Fibroblast of villous mesenchyme (primary cell): ENCODE measurements at places on chromosomes 12 and 14.

DNA sequence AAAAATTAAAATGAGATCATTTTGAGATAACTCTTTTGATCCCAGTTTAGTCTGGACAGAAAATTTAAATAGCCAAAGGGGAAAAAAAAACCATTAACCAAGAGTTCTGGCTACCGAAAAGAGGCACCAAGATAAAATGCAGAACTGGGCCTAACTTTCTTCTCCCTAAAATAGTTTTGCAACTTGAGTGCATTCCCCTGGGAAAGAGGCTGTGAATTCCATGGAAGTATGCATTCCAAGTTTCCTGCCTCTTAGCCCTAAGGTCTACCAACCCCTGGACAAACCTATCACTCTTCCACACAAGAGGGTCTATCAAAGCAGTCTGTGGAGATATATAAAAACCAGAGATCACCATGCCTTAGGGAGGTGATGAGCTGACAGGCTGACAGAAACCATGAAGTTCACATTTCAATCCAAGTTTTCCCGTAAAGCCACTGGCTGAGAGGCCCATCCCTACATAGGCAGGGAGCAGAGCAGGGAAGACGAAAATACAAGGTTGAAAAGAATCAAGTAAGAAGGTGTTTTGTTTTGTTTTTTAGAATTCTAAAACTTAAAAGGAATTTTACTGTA lies 33.8 kb downstream of the DCP1B start:
- no peak for DNase-seq

DNA sequence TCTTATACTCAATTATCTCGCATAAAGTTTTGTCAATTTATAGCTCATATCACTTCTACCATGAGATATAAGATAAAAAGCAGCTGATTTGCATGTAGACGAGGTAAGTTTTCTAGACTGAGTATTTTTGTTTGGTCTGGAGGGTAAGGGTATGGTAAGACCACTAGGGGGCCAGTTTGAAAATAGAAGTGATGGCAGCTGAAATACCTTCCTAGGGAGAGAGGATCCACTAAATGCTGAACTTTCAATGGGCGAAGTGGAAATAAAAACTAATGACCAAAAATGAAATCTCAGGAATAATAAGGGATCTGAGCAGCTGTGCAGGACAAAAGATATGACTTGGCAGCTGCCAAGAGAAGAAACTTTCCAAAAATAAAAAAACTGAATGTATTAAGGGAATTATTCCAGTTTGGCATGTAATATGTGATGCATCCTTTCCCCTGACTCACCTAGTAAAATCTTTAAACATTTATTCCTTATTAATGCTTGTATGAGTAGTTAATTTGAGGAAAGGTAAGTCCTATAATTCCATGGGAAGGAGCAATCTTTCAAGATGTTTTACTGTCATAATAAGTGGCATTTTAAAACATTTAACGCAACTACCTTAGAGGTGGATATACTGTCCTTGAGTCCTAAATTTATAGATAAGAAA lies 754.5 kb downstream of the C12orf50 start:
- peak; percentile 4 for DNase-seq

DNA sequence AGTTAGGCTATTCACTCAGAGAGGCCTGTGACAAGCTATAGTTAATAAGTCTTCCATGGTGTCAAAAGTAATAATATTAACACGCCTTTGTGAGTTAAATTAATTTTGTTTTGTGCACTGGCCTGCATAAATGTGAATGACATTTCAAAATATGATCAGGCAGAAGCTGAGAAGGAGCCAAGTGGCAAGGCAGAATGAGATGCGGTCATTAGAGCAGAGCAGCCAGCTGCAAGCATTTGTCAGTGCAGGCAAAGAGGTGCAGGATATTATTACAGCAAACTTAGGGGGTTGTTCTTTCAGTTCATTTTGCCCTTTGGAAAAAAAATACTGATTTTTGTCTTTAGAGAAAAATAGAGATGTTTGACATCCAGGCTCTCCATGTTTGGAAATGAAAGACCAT lies 364.5 kb downstream of the PAWR start:
- no peak for DNase-seq

GRCh38 chr12:12654691-12655460 lies 41.1 kb downstream of the GPR19 start:
- DNase-seq = peak; percentile 18

GRCh38 chr14:52917735-52918134 lies 33.1 kb downstream of the FERMT2 start:
- peak; percentile 37 for DNase-seq

- DNase-seq = no peak
Measured at GRCh38 chr14:25134184-25134583, 84.2 kb upstream of the STXBP6 start.

GRCh38 chr12:2258025-2258424 lies 205.2 kb downstream of the CACNA1C start:
- DNase-seq = peak; percentile 39

DNA sequence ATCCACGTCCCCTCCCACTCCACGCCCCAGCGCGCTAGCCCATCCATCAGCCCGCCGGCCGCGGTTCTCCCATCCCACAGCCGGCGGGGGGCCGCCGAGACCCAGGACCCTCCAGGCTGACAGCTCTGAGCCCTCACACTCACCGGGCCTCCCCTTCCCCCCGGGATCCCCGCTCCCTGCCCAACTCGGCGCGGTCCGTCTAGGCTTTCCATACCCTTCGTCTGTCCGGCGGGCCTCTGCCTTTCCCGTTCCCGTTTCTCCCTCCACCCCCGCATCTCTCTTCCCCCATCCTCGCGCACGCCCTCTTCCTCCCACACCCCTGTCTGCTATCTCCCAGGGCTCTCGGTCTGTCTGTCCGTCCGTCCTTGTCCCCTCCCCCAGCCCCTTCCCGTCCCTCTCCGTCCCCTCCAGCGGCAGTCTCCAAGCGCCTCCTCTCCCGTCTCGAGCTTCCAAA lies 726 bp downstream of the ZFHX2 start:
- no peak for DNase-seq

DNA sequence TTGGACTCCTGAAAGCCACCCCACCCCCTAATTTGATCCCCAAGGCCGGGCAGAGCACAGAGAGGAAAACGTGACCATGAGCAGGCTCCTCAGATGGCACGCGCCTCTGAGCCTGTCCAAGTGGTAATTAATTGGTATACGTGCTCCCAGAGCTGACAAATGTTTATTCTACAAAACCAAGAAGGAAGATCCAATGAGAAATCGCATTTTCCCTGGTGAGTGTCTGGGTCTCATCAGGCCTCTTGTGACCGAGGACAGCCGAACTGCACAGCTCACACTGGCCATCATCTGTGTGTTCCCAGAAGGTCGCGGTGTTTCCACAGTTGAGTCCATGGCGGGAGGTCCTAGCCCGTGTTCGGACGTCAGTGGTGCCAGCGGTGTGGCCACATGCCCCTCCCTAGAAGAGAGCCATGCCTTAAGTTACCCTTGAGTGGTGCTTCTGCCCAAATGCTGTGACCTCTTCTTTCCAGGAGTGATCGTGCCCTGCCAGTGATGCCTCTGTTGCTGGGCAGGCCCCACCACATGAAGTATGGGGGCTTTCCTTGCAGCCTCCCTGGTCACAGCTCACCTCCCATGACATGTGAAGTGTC lies 317.5 kb upstream of the RTL1 start:
- DNase-seq = no peak

DNA sequence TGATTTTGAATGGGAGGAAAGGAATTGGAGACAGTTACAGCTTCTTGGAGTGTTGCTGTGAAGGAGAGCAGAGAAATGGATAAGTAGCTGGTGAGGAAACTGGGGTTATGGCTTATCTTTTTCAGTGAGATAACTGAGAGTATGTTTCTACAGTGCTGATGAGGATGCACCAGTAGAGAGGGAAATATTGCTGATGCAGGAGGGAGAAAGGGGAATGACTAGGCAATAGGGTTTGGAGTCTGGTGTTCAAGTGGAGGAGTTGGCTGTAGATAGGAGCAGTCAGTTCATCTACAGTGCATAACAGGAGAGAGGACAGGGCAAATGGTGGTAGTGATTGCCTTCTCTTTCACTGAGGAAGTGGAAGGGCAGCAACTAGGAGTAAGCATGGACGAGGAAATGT lies 33.0 kb downstream of the SPATS2 start:
- DNase-seq = no peak

GRCh38 chr12:84919271-84919670 lies 6.7 kb upstream of the SLC6A15 start:
- DNase-seq = no peak
